Heart left ventricle (tissue), 16 donors: ENCODE measurements at places on chromosomes 3 and 15. TPM values are rescaled to one million over a fixed set of nuclear protein-coding genes. Genes with fewer than 3 reads are reported as not detected.

Gene CHRM5
- not detected for total RNA-seq

GRCh38 chr3:25171897-25172296 is 256.2 kb upstream of the RARB start:
- no peaks in the 10 kb centered on the region for H3K4me1 ChIP-seq
- no peak for DNase-seq
- no peak overlapping the region for H3K27ac ChIP-seq
- H3K36me3 ChIP-seq = no peaks in the 10 kb centered on the region
- H3K4me3 ChIP-seq = no peak overlapping the region
- no peaks in the 10 kb centered on the region for H3K27me3 ChIP-seq

Gene PLOD2
- 8.8 TPM for total RNA-seq

Gene MST1R
- total RNA-seq = 1.8 TPM

DNA sequence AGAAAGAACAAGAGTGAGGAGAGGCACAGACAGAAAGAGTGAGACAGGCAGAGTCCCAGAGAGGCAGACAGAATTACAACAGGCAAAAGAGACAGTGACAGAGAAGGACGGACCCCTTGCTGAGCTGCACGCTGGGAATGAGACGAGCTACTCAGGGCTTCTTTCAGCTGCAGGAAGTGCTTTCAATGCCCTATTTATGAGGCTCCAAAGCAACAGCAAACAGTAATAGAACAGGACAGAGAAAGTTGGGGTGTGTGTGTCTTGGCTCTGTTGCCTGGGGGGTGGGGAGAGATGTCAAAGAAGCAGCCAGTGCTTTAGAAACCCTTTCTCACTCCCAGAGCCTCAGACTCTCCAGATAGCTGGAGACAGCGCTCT is 502 bp upstream of the TIMP4 start:
- peak overlapping the region; percentile 56 for H3K4me3 ChIP-seq
- H3K27ac ChIP-seq = peak overlapping the region; percentile 73
- peaks cover 36% of the 10 kb centered on the region for H3K4me1 ChIP-seq
- no peaks in the 10 kb centered on the region for H3K36me3 ChIP-seq
- DNase-seq = no peak

DNA sequence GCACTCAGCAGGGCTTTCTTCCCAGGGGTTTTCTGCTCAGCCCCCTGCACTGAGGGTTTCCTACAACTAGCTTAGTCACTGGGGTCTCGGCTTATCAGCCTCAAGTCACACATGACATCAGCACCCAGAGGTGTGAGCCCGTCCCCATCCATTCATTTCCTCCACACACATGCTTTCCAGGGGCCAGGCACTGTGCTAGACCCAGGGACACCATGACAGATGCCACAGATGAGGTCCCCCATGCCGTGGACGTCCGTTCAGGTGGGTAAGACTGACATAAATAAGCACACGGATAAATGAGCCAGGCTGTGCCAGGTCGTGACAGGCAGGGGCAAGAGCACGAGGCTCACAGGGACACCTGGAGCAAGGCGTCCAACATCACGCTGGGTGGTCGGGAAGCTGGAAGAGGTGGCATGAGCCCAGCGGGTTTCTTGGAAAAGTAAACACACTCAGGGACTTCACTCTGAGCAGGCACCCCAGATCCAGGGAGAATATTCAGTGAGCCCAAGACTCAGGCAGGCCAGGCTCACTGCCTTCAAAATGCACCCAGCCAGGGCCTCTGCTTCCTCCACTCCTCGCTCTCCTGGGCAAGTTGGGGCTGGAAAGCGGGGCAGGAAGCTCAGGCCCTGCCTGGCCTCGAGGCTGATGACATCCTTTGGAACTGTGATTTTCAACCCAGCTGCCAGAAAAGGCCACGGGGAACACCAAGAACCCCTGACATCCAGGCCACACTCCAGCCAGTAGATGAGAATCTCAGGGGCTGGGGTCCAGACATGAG is 139.3 kb downstream of the CHSY1 start:
- H3K4me1 ChIP-seq = no peaks in the 10 kb centered on the region
- H3K36me3 ChIP-seq = no peaks in the 10 kb centered on the region
- no peak overlapping the region for H3K4me3 ChIP-seq
- no peak overlapping the region for H3K27ac ChIP-seq

Gene MOBP
- not detected for total RNA-seq

DNA sequence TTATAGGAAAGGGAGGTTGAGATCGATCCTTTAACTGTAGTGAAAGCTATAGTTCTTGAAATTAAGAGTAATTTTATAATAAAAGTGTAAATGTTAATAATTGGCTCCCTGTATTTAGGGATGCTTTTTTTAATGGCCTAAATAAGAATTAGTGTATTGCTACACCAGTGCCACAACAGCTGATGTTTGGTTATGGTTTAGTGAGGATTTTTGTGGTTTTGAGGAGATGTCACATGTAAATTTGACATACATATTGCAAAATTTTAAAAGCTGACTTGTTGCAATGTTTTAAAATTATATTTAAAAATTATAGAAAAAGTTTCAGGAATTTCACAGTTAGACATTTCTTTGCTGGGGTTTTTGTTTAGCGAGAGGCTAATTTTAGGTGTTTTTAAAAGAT is 3.9 kb downstream of the TSC22D2 start:
- H3K27ac ChIP-seq = no peak overlapping the region
- H3K27me3 ChIP-seq = no peaks in the 10 kb centered on the region
- DNase-seq = no peak
- peak overlapping the region; percentile 89 for H3K4me3 ChIP-seq
- peaks cover 25% of the 10 kb centered on the region for H3K4me1 ChIP-seq

DNA sequence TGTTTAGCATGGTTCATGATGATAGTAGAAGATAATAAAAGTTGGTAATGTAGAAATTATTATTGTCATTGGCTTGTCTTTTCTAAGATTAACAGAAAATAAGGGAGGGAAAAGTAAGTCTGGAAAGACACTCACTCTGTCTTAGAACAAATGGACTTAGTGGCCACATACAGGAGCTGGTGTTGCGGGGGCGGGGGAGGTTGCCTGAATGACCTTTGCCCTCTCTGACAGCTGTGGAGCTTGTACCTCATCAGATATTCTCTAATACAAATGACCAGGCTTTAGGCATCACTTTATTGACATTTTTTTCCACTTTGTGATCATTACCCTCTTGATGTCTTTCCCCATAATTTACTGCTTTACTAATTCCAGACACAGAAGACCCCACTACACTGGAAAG is 5.9 kb downstream of the TAGLN3 start:
- no peak overlapping the region for H3K27ac ChIP-seq
- no peaks in the 10 kb centered on the region for H3K36me3 ChIP-seq
- H3K27me3 ChIP-seq = no peaks in the 10 kb centered on the region
- no peak overlapping the region for H3K4me3 ChIP-seq
- no peaks in the 10 kb centered on the region for H3K4me1 ChIP-seq
- no peak for DNase-seq

DNA sequence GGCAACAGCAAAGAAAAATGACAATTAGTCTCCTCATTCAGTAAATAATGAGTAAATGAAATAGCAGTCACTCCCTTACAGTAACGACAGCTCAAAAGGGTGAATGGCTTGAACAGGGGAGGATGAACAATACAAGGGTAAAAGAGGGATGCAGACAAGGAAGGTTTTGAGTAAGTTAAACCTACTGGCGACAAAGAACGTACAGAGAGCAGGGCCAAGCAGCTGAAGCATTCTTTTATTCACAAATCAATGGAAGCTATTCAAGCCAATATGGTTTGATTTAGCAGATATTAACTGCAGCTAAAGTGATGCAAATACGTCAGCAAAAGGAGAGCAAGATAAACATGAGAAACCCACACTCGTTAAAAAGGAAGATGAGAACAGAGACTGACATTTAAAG is 90.7 kb upstream of the ICE2 start:
- H3K36me3 ChIP-seq = no peaks in the 10 kb centered on the region
- H3K27ac ChIP-seq = no peak overlapping the region
- H3K4me1 ChIP-seq = peaks cover 14% of the 10 kb centered on the region
- no peak for DNase-seq
- H3K4me3 ChIP-seq = no peak overlapping the region
- no peaks in the 10 kb centered on the region for H3K27me3 ChIP-seq

- H3K27me3 ChIP-seq = no peaks in the 10 kb centered on the region
- no peak overlapping the region for H3K4me3 ChIP-seq
- no peak overlapping the region for H3K27ac ChIP-seq
- no peak for DNase-seq
Observed at GRCh38 chr3:172551874-172552273, 28.6 kb upstream of the TNFSF10 start.

Gene NSUN3
- total RNA-seq = 9.4 TPM

Gene SCN11A
- 0.11 TPM for total RNA-seq

DNA sequence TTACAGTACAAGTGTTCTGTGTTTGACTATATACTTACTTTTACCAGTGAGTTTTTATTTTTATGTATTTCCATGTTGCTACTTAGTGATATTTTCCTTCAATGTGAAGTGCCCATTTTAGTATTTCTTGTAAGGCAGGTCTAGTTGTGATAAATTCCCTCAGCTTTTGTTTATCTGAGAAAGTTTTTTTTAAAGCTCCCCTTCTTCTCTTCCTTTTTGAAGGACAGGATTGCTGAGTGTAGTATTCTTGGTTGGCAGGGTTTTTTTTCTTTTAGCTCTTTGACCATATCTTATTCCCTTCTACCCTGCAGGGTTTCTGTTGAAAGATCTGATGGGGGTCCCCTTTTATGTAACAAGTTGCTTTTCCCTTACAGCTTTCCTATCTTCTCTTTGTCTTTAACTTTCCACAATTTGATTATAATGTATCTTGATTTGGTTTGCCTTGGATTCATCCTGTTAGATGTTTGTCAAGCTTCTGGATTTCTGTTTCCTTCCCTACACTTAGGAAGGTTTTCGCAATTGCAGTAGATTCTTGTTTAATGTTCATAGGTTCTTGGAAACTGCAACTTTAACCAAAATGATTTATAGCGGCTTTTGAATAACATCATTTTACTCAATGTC is 7.9 kb downstream of the PLAAT1 start:
- no peak for DNase-seq
- no peak overlapping the region for H3K27ac ChIP-seq
- H3K27me3 ChIP-seq = no peaks in the 10 kb centered on the region
- no peaks in the 10 kb centered on the region for H3K4me1 ChIP-seq
- H3K4me3 ChIP-seq = no peak overlapping the region

DNA sequence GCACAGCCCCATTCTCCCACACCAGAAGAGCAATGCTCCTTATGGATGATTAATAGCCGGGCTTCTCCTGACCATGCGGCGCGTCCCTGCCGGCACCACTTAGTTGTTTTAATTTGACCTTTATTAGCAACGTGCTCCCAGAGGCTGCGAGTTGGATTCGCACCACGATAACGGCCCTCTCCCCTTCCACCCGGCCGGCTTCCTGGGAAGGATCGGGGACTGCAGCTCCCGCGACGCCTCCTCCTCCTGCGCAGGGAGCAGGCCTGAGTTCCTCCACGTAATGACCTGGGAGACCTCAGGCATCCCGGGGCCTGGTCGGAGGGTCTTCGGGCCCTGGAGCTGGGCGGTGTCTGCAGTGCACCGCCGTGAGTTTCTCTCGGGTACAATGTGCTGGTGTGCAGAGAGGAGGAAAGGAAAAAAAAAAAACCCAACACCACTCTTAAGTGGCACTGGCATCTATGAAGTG is 243.3 kb upstream of the TOPAZ1 start:
- no peaks in the 10 kb centered on the region for H3K36me3 ChIP-seq
- no peak for DNase-seq
- H3K27me3 ChIP-seq = peaks cover 96% of the 10 kb centered on the region
- peaks cover 50% of the 10 kb centered on the region for H3K4me1 ChIP-seq
- peak overlapping the region; percentile 37 for H3K4me3 ChIP-seq
- no peak overlapping the region for H3K27ac ChIP-seq

GRCh38 chr15:38367476-38367875 is 86.5 kb upstream of the FAM98B start:
- H3K27me3 ChIP-seq = no peaks in the 10 kb centered on the region
- no peak overlapping the region for H3K4me3 ChIP-seq
- no peak overlapping the region for H3K27ac ChIP-seq
- H3K4me1 ChIP-seq = no peaks in the 10 kb centered on the region
- no peaks in the 10 kb centered on the region for H3K36me3 ChIP-seq

DNA sequence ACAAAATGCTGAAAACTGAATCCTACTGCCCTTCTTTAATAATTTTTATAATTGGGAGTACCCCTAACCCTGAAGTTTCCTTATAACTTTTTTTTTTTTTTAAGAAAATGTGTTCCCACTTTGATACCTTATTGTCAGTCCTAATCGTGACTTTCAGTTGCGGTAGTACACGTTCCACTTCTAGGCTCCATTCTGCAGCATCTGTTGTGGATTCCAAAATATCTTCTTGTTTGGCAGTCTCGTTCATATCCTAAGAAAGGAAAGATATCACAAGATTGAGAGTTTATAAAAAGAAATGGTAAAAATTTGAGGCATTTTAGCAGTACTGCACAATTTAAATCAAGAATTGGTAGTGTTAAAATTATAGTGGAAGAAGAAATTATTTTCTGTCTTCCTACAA is 30.8 kb downstream of the IFT57 start:
- no peaks in the 10 kb centered on the region for H3K4me1 ChIP-seq
- H3K36me3 ChIP-seq = peaks cover 36% of the 10 kb centered on the region
- H3K27ac ChIP-seq = no peak overlapping the region
- no peak overlapping the region for H3K4me3 ChIP-seq
- no peaks in the 10 kb centered on the region for H3K27me3 ChIP-seq

GRCh38 chr3:38453075-38453912 is at the start of gene ACVR2B:
TSS of gene ACVR2B (plus strand) at chr3:38453890. CDS start at chr3:38454323, 433 bp downstream.
- peak within 1 kb of the TSS; percentile 80 for H3K4me3 ChIP-seq
- no peaks in the 10 kb centered on the region for H3K27me3 ChIP-seq
- H3K4me1 ChIP-seq = no peaks in the 10 kb centered on the region
- peak; percentile 91 for DNase-seq
- no peaks in the 10 kb centered on the region for H3K36me3 ChIP-seq
- H3K27ac ChIP-seq = peak within 1 kb of the TSS; percentile 81

Gene FGF7
- total RNA-seq = 31.2 TPM

Gene TRH
- not detected for total RNA-seq

- no peaks in the 10 kb centered on the region for H3K36me3 ChIP-seq
- H3K27ac ChIP-seq = no peak overlapping the region
- DNase-seq = no peak
- no peaks in the 10 kb centered on the region for H3K27me3 ChIP-seq
- no peaks in the 10 kb centered on the region for H3K4me1 ChIP-seq
Observed at GRCh38 chr3:160618878-160619277, 53.5 kb upstream of the KPNA4 start.

GRCh38 chr3:85387913-85388505 is 429.2 kb downstream of the CADM2 start:
- no peaks in the 10 kb centered on the region for H3K4me1 ChIP-seq
- H3K27me3 ChIP-seq = no peaks in the 10 kb centered on the region
- no peak for DNase-seq
- no peak overlapping the region for H3K4me3 ChIP-seq

DNA sequence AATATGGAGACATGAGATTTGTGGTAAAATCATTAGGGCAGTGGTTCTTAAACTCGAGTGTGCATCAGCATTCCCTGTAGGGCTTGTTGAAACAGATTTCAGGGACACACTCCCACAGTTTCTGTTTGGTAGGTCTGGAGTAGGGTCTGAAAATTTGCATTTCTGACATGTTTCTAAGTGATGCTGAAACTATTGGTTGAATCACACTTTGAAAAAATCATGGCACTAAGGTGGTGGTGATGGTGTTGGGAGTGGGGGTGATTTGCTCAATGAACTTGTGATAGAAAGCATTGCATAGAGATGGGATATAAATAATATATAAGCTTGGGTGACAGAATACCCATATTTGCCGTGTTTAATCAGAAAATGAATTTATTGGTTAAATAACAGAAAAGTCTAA is 11.3 kb downstream of the MITF start:
- DNase-seq = no peak
- no peaks in the 10 kb centered on the region for H3K27me3 ChIP-seq
- peak overlapping the region; percentile 93 for H3K27ac ChIP-seq
- H3K4me1 ChIP-seq = peaks cover 81% of the 10 kb centered on the region
- H3K36me3 ChIP-seq = no peaks in the 10 kb centered on the region
- no peak overlapping the region for H3K4me3 ChIP-seq
